ENCODE measurements at places on chromosomes 1 and 21.
A peak's percentile ranks its signal among the peaks of the same experiment; 100 is the strongest.

- peak; percentile 60 for DNase-seq
Measured at GRCh38 chr1:1358433-1359271, at the start of gene MXRA8. Gene MXRA8 (minus strand): TSS chr1:1358555. CDS start chr1:1358504, 51 bp downstream.

DNA sequence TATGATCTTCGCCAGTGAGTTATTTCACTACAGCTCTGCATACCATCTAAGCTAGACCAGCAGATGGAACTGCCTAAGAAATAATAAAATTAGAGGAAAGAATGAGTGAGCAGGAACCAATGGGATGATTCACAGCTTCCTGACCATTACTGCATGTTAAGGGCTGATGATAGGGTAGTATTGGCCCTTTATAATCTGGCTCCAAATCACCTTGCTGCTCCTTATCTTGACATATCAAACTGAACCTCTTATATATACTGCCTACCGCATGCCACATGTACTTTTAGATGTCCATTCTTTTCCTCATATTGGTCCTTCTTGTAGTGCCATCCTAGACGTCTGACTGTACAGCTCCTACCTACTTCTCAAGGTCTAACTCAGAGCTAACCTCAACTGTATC, 524.4 kb downstream of the DPYD start:
- no peak for DNase-seq

GRCh38 chr1:107692580-107693345, 272.2 kb downstream of the VAV3 start:
- DNase-seq: no peak

- DNase-seq: no peak
Measured at GRCh38 chr1:229271448-229272159, 693 bp downstream of the RAB4A start.

DNA sequence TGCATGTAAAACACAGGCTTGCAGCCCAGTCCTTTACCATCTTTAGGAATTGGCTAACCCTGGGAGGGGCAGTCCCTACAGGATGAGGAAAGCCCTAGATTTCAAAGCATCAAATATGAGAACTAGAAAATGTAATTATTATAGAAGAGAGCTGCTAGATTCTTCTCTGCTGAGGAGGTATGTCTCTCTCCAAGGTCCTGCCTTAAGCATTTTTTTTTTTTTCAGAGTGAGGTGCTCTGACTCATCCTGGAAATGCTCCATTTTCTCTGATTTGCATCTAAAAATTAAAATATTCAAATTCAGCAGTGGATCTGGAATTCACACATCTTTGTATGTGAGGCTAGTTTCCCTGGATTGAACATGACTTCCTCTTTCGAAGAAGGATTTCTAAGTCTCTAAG, 149.8 kb downstream of the ZNF648 start:
- no peak for DNase-seq

GRCh38 chr1:147486876-147487656, 54.2 kb upstream of the BCL9 start:
- no peak for DNase-seq

DNA sequence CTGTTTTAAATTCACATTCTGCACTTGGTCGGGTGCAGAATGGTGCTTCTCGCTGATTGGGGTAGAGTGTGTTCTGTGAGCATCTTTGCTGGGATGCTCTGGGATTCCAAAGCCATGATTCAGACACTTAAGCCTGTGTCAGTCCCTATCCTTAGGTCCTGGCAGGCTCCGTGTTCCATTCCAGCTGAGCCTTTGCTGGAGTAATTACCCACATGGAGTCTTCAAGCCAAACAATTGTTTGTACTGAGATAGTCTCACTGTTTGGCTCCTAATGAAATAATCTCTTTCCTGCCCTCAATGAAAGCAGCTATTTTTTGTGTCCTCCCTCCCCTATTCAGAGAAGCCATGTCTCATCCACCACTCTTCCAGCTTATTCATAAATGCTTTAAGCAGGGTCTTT, 18.7 kb downstream of the SMAP2 start:
- DNase-seq: no peak

DNA sequence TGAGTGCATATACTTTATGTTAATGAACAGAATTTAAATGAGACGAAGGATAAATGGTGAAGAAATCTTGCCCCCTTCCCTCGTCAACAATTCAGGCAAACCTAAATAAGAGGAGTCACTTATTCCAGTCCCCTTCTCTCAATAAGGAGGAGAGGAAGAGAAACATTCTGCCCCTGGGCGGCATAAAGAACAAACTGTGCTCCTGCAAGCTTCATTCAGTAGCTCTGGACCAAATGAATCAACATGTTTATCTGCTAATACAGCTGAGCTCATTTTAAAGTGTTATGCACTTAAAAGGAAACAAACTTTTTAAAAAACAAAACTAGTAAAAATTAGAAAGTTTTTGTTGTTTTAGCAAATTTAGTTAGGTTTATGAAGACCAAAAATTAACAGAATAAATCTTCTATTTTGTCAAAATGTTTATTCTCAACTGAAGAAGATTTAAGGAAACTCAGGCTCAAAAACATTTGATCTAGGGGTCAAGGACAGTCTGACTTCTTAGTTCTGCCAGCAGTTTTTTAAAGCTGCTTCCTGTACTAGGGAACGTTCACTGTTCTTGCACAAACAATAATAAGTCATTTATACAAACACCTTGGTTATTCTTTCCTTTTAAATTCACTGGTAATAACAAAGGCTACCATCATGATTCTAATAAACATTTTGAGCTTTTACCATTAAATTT, 58.3 kb downstream of the AKT3 start:
- no peak for DNase-seq

All from brain pericyte (primary cell).